Activated T-helper 17 cell treated with anti-CD3 and anti-CD28 coated beads, Interleukin-2, amount 50 U/mL, for 72 hours (primary cell): ENCODE measurements at places on chromosomes 2 and 18.

DNA sequence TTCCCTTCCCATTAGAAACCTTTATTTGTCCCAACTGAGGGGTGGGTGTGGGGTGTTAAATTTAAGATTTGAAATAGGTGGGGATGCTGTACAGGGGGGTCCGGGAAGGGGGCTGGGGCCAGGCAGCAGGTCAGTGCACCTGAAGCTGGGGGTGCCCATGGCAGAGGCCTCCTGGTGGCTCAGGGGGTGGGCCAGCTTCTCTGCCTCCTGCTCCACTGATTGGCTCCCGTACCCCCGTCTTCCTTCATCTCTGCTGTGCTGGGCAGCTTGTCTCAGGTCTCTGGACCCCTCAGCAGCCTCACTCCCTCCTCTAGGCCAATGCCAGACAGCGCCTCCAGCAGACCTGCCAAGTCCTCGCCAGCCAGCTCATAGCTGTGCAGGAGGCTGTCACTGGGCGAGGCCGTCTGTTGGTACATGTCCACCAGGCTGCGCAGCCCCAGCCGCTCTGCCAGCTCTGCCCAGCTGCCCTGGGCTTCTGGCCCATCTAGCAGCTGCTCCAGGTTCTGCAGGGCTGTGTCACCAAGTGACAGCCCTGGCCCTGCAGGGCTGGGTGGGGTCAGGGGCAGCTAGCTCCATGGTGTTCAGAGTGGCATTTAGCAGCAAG lies 2.0 kb upstream of the ANKRD62 start:
- ATAC-seq: no peak

- no peak for ATAC-seq
Measured at GRCh38 chr18:50199921-50200320, 5.0 kb upstream of the MYO5B start.

DNA sequence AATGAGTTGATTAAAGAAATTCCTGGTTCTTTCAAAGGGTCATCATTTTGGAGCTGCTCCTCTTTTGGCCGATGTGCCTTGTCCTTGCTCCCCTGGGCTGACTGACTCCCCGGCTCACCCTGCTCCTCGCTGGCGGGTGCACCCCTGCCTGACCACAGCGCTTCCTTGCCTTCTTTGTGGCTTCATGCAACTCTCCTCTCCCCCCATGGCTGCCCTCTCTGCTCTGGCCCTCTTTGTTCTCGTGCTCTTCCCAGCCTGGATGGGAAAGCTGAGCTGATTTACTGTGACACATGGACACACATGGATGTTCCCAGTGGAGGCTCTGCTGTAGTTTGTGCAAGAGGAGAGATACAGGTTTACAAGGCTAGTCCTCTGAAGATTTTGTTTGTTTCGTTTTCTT lies 234.6 kb downstream of the HAUS1 start:
- no peak for ATAC-seq

GRCh38 chr2:149160701-149161217 lies 122.3 kb downstream of the LYPD6B start:
- peak; percentile 87 for ATAC-seq

GRCh38 chr2:226916669-226917068 lies 80.8 kb downstream of the RHBDD1 start:
- ATAC-seq: no peak

DNA sequence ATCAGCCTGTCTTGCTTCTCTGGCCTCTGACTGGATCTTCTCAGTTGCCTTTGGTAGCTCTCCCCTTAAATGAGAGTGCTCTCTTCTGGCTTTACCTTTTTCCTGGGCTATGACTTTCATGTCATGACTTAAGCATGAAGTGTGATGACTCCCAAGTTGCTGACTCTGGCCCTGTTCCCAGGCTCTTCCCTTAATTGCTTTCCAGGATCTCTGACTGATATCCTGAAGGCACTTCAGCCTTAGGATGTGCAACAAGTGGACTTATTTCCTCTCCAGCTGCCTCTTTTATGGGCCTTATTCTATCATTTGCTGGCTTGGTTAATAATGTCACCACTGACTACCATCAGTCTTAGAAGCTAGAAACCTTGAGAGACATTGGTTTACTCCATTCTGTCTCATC lies 17.4 kb downstream of the SEMA4F start:
- no peak for ATAC-seq

DNA sequence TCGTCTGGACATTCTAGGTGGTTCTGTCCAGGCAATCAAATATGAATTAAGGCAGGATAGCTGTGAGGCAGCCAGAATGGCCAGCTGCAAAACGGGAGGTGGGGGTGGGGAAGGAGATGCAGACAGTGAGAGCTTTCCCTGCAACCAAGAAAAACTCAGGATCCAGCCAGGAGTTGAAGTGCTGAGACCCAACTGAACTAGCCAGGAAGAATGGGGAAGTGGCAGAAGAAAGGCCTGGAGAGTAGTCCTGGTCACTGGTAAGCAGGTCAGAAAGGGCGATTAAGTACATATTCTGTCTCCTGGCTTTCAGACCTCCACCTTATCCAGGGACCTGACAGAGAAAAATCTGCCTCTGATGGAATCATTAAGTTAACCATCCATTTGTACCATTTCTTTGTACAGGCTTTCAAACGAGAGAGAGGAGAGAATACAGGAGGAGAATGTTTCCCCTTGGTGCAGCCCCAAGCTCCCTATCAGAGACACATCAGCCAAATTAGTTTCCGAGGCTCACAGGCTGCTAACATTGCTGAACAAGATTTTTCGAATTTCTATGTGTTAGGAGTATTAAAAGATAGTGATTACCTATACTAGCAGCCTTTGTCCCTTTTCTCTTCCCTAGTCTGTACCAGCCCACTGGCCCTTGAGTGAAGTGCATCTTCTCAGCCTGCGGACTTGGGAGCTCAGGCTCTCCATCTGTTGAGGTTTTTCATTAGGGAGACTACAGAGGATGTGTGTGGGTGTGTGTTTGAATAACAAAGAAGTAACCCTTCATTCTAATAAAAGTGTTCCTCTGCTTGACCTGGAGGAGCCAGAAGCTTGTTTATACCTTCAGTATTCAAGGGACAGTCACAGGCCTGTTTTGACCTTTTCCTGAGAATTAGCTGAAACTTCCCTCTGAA lies 12.5 kb upstream of the HOXD1 start:
- no peak for ATAC-seq

- ATAC-seq: no peak
Measured at GRCh38 chr2:54191361-54192135, 64.5 kb downstream of the TSPYL6 start.

DNA sequence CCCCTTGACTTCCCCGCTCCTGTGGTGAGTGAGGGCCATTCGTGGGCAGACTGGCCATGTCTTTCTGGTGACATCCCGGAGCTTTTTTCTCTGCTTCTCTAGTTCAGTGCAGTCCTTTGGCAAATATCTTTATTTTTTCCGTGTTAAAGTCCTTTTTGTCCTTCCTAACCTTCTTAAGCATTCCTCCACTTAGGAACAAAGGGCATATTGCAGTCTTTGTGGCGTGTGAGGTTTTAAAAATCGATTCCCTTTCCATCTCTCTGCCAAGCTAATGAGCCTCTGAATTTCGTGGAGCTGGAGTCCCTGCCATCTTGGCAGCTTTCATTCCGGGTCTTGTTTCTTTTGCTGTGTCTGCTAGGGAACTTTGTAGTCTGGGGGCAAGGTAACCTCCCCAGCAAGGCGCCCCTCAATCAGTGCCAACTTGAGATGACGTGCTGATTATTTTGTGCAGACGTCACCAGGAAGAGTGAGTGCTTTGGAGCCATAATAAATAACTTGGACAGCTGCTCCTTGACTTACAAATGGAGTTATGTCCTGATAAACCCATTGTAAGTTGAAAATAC lies 5.1 kb downstream of the CNNM3 start:
- no peak for ATAC-seq

DNA sequence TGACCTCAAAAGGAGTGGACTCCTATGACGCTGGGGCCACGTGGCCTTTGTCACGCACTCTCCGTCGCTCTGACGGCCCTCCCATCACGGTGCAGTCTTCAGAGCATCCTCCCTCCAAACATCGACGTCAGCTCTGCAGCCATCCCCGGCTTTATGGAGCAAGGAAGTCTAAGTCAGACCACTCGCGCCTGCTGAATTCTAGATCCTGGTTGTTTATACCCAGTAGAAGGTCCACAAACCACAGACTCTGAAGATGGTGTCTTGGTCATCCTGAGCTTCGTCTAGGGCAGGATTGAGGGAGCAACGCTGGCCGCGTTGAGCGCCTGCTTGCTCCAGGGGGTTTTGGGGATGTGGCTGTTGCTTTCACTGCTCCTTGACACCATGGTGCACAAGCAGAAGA lies 228.0 kb upstream of the SALL3 start:
- no peak for ATAC-seq

- no peak for ATAC-seq
Measured at GRCh38 chr2:239606741-239607516, 206.1 kb upstream of the HDAC4 start.

DNA sequence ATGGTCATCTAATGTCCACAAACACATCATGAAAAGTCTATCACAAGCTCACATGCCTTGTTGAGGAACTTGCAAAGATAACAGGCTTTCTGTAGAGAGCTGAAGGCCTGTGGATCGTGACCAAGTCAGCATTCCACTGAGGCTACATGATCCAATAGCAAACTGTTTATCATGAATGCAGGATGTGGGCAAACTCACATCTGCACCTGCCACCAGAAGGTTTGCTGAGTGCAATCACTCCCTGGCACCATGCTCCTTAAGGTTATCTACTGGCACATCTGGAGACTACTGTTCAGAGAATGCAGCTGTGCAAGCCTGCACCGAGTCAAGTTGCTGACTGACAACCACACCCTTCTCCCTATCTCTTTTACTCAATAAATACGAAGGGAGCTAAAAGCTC lies 67.3 kb upstream of the ACAA2 start:
- ATAC-seq: no peak

GRCh38 chr2:58876126-58876525 lies 635.0 kb upstream of the FANCL start:
- no peak for ATAC-seq

DNA sequence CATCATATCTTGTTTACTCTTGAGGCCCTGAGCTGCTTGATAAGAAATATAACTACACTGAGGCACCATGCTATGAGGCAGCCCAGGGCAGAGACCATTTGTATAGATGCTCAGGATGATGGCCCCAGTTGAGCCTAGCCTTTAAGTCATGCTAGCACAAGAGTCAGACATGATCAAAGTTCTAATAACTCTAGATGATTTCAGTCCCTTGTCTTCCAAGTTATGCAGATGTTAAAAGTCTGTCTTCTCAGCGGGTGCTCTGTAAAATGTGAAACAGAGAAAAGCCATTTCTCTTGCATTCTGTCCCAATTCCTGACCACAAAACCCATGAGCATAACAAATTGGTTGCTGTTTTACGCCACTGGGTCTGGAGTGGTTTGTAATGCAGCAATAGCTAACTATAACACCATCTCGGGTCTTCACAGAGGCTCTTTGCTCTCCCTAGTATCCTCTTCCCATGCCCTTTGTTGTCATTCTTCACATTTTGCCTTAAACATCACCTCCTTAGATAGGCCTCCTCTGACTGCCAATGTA lies 49.6 kb downstream of the NXPH2 start:
- ATAC-seq: no peak

- no peak for ATAC-seq
Measured at GRCh38 chr2:192042126-192042525, 152.6 kb downstream of the TMEFF2 start.

DNA sequence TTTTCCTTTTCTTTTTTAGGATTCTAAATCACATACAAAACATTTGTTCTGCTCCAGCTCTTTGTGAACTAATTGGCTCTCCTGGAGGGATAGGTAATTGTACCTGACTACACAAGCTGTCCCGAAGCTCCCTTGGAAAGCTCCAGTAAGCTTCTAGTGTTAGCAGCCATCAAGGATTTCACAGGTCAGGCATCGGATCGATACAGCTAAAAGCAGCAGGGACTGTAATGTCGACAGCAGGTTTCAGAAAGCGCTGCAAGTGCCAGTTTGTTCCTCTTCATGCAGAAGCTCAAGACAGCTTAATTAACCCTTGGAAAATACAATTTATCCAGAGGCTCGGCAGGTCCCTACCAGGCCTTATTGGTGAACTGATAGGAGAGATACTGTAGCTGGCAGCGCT lies 87.2 kb upstream of the VRK2 start:
- no peak for ATAC-seq

- no peak for ATAC-seq
Measured at GRCh38 chr2:181130686-181131085, 150.3 kb downstream of the UBE2E3 start.

DNA sequence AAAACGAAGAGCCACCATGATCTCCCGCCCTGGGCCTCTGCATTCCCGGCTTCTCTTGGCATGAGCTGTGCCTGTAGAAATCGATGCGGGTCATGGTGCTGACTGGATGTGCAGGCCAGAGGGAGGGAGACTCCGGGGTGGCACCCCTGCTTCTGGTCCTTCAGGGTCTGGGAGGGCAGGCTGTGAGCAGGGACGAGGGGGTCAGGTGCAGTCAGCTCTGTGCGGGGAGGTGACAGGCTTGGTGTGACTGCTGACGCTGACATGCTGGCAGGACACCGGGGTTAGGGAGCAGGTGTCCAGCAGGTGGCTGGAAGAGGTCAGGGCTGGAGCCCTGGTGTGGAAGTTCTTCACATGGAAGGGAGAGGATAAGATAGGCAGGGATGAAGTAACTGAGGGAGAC lies 48.7 kb upstream of the KCNF1 start:
- no peak for ATAC-seq

- ATAC-seq: no peak
Measured at GRCh38 chr2:9392898-9393765, 30.2 kb downstream of the ITGB1BP1 start.

GRCh38 chr18:44135741-44136140 lies 544.9 kb upstream of the SETBP1 start:
- no peak for ATAC-seq

- ATAC-seq: no peak
Measured at GRCh38 chr18:49613141-49613640, 51.3 kb downstream of the LIPG start.

DNA sequence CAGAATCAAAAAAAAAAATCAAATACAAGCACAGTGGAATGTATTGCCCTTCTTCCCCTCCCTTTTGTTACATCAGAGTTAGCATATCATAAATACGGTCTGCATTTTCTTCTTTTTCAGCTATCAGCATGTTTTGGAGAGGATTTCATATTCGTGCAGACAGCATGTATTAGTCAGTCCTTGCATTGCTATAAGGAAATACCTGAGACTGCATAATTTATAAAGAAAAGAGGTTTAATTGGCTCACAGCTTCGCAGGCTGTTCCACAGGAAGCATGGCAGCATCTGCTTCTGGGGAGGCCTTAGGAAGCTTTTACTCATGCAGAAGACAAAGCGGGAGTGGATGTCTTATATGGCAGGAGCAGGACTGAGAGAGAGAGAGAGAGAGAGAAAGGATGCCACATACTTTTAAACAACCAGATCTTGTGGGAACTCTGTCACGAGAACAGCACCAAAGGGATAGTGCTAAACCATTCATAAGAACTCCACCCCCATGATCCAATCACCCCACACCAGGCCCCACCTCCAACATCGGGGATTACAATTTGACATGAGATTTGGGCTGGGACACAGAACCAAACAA lies 8.9 kb downstream of the IL1B start:
- ATAC-seq: no peak

DNA sequence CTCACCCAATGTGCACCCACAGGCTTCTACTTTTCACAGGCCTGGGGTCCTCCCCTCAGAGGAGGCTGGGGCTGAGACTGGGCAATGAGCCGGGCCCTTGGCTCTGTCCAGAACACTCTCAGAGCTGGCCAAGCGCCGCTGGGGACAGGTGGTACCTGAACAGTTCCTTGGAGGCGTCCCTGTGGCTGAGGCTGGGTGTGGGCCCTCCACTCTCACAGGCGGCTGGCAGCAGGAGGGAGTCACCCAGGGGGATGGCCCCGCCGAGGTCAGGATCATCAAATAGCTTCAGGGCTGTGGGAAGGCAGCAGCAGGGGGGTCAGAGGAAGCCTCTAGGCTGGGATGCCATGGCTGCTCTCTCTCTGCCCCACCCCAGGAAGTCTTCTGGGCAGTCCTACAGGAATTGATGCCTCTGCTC lies 27.1 kb downstream of the HS1BP3 start:
- no peak for ATAC-seq

GRCh38 chr2:72138011-72138881 lies 9.4 kb downstream of the CYP26B1 start:
- ATAC-seq: no peak
